ENCODE measurements at places on chromosomes 4 and X. TPM values are rescaled to one million over a fixed set of nuclear protein-coding genes. Genes with fewer than 3 reads are reported as not detected.
A peak's percentile ranks its signal among the peaks of the same experiment; 100 is the strongest.

The NDNF gene
- not detected for total RNA-seq

GRCh38 chrX:49172280-49172780 lies 632 bp downstream of the PLP2 start:
- DNase-seq = peak; percentile 72

- no peak for DNase-seq
Observed at GRCh38 chr4:52611030-52611555, 48.0 kb downstream of the USP46 start.

- DNase-seq = no peak
Observed at GRCh38 chrX:40080894-40081678, 16.7 kb downstream of the BCOR start.

- DNase-seq = no peak
Observed at GRCh38 chrX:34655501-34656455, 1.3 kb downstream of the TMEM47 start.

The MEPE gene
- not detected for total RNA-seq

Data from natural killer cell treated with Interleukin-12 subunit alpha and Interleukin-12 subunit beta and Interleukin-15 and Interleukin-18, amount 100 ng/mL, for 72 hours (primary cell).